ENCODE measurements at places on chromosomes 5 and 9. TPM values are rescaled to one million over a fixed set of nuclear protein-coding genes. Genes with fewer than 3 reads are reported as not detected.

FAM221B gene
- not detected for total RNA-seq

CCL27 gene
- total RNA-seq: not detected

DYNC2I2 gene
- total RNA-seq: 138 TPM

NR5A1 gene
- total RNA-seq: 0.09 TPM

IFNA2 gene
- not detected for total RNA-seq

OR1N1 gene
- total RNA-seq: not detected

SPAG8 gene
- 0.76 TPM for total RNA-seq

WDR38 gene
- total RNA-seq: not detected

FGFR4 gene
- 22.7 TPM for total RNA-seq

PCDHA13 gene
- 0.17 TPM for total RNA-seq

RAI14 gene
- total RNA-seq: 58.8 TPM

CEL gene
- 0.58 TPM for total RNA-seq

SNAPC4 gene
- total RNA-seq: 10.3 TPM

IRGM gene
- total RNA-seq: not detected

MYO10 gene
- total RNA-seq: 42.2 TPM

TRIM32 gene
- 23.5 TPM for total RNA-seq

S100Z gene
- total RNA-seq: not detected

AHRR gene
- 4.3 TPM for total RNA-seq

Measured in A549 treated with GW870086 at 1 μM for 4 hours (cell line).